NCI-H345 (cell line): ENCODE measurements at places on chromosomes 12 and 14.

- no peak for DNase-seq
These were observed 7.6 kb downstream of the M6PR start for GRCh38 chr12:8941691-8942478.

GRCh38 chr14:64758691-64759554 lies 54.7 kb downstream of the PLEKHG3 start:
- peak; percentile 23 for DNase-seq

GRCh38 chr14:90424075-90424474 lies 27.2 kb downstream of the CALM1 start:
- no peak for DNase-seq

- no peak for DNase-seq
These were observed 35.5 kb downstream of the BORCS5 start for GRCh38 chr12:12392413-12392812.

DNA sequence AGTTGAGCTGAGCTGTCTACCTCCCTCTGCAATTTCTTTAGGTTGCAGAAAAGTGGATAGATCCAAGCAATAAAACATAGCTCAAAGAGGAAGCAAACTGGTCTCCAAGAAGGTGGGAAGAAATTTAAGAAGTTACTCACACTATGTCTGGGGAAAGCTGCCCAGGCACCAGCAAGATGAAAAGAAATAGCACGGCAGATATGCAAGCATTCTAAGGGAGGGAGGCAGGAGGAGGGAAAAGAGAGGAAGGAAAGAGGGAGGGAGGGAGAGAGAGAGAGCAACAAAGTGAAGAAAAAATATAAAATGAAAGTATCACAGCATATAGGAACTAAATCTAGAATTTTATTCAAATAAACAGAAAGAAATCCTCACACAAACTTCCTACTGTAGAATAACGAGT lies 240.7 kb downstream of the APAF1 start:
- no peak for DNase-seq

- no peak for DNase-seq
These were observed 38.9 kb upstream of the FUT8 start for GRCh38 chr14:65373671-65374039.

DNA sequence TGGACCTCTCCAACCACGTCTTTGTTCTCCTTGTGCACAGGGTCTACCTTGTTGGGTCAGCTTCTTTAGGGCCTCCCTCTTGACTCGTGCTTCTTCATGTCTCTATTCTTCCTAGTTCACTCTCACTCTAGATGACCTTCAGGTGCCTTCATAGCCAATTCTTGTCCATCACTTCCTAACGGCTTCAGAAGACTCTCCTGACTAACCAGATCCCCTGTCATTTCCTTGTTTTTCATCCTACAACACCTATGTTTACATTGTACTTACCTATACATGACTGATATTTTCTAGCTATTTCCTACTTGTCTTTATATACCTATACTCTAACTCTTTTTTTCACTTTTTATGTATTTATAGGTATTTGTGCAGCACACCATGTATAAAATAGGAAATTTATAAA lies 117.1 kb downstream of the RPS6KA5 start:
- DNase-seq, result no peak

DNA sequence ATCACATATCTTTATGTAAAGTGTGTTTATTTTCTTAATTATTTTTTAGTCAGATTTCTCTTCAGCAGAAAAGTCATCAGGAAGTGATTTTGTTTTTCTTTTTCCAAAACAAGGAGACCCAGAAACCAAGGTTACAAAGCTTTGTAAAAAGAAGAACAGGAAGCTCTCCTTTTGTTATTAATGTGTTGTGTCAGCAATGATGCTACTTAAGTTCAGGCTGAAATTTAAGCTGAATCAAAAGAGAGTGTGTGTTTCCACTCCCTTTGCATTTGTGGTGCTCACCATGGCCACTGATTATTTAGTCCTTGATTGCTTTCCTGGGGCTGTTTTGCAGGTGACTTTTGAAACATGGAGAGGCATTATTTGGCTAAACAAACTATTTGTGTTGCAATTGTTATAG lies 155.3 kb upstream of the ATP2B1 start:
- DNase-seq, result peak; percentile 33

DNA sequence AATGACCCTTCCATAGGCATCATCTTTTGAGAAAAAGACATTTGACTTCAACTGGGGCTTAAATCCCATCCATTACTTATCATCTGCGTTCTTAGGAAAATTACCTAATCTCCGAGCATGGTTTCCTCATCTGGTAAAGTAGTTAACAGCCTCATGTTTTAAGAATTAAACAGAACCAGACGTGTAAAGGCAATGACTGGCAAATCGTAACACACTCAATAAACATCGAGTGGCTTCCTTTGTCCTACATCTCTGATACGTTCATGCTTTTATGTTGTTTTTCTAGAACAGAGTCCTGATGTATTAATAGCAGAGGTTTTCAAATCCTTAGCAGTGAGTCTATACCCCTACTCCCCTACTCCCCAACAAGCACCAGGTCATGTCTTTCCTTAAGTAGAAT lies 189.7 kb upstream of the RGS6 start:
- DNase-seq, result no peak

GRCh38 chr12:124109760-124110159 lies 136.7 kb downstream of the ZNF664 start:
- no peak for DNase-seq

- DNase-seq, result no peak
These were observed 95.2 kb downstream of the GCH1 start for GRCh38 chr14:54807428-54807827.

GRCh38 chr12:105261010-105261409 lies 25.0 kb upstream of the APPL2 start:
- DNase-seq, result no peak

GRCh38 chr12:12992418-12993130 lies 7.5 kb downstream of the HEBP1 start:
- no peak for DNase-seq

DNA sequence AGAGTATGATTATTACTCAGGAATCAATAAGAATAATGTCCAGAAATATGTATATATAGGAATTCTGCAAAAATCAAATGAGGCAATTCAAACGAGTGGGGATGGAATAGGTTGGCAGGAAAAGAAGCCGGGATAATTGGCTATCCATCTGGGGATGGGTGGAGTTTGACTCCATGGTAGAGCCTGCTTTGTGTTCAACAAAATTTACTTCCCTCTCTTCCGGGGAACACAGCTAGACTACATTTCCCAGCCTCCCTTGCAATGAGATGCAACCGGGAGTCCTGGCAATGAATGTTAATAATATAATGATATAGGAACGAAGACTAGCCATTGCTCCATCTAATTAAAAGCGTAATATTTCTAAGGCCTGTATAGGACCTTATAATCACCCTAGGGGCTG lies 146.6 kb downstream of the EFCAB11 start:
- no peak for DNase-seq

GRCh38 chr12:123061441-123062205 lies 81.1 kb downstream of the ARL6IP4 start:
- DNase-seq, result no peak

DNA sequence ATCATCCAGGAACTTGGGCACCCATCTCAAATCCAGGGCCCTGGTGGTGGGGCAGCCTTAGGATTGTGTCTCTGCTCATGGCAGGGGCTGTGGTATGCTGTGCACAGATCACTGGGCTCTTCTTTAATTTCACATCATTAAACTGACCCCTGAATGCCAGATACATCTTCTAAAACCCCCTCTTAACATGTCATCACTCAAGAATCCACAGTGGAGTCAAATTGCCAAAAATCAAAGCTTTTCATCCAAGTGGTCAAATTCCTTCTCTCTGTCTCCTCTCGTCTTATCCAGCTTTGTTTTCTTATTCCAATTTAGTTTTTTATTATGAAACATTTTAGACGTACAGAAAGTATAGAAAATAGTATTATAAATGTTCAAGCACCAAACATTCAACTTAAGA lies 97.5 kb downstream of the ADCK1 start:
- DNase-seq, result no peak

DNA sequence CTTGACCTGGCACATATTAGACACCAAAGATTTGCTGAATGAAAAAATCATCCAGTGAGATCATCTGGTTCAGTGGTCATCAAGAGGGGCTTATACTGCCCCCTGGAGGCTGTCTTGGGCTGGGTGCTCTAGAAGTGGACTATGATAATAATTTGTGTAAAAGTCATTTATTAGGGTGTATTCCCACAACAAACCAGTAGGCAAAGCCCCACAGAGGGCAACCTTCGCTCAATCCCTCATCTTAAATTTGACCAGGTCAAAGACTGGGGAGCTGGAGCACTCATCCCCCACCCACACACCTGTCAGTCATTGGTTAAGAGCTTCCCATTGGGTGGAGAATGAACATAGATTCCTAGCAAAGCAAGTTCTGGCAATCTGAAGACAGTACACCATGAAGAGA lies 20.0 kb upstream of the FICD start:
- no peak for DNase-seq

GRCh38 chr12:19431407-19432308 lies 7.6 kb upstream of the AEBP2 start:
- DNase-seq, result peak; percentile 41

GRCh38 chr14:22929961-22930364 lies 787 bp upstream of the PRMT5 start:
- DNase-seq, result no peak

DNA sequence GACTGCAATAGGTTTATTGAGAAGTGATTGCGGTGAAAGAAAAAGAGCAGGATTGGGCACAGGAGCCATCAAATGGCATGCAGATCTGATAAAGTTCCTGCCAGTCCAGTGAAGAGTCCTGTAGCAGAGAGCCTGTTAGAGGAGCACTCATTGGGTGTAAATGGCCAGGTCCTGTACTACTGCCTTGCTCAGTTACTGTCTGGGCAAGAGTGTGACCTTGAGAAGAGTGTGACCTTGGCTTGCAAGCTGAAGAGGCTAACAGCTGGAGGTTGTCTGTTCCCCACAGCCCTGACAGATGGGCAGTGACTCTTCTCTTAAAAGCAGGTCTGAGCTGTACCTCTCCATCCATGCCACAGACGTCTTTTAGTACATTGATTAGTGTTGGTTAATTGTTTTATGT lies 148.6 kb upstream of the SLC38A2 start:
- DNase-seq, result no peak

DNA sequence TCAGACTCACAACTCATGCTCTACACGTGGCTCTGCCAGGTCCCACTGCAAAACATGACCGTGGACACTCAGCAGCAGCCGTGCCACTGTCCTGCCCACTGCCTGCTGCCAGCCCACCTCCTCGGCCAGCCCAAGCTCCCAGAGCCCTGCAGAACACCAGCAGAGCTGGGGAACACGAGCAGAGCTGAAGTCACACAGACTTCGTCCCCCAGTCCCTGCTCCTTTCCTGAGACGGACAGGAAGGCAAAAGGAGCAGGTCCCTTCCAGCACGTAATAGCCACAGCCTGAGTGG lies 152.1 kb downstream of the DPF3 start:
- DNase-seq, result no peak
